ENCODE measurements at places on chromosomes 3 and 15.

DNA sequence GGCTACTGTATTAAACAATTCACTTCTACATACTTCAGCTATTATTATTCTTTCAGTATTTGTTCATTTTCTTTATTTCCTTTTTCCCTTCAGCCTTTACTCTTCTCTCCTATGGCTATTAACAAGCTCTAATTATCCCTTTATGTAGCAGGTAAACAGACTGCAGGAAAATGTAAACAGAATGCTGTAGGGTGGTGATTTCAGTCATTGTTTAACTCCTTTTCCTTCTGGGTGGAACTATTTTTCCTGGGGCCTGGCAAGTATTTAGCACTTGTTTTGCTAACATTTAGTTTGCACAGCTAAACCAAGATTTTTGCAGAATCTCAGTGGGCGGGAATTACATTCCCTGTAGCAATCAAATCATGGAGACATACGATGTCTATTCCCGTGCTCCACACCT lies 14.4 kb downstream of the RARB start:
- DNase-seq = no peak

GRCh38 chr3:42517117-42517516 lies 14.7 kb downstream of the VIPR1 start:
- DNase-seq = no peak

- no peak for DNase-seq
Observed at GRCh38 chr15:74378848-74379247, 11.4 kb upstream of the CYP11A1 start.

DNA sequence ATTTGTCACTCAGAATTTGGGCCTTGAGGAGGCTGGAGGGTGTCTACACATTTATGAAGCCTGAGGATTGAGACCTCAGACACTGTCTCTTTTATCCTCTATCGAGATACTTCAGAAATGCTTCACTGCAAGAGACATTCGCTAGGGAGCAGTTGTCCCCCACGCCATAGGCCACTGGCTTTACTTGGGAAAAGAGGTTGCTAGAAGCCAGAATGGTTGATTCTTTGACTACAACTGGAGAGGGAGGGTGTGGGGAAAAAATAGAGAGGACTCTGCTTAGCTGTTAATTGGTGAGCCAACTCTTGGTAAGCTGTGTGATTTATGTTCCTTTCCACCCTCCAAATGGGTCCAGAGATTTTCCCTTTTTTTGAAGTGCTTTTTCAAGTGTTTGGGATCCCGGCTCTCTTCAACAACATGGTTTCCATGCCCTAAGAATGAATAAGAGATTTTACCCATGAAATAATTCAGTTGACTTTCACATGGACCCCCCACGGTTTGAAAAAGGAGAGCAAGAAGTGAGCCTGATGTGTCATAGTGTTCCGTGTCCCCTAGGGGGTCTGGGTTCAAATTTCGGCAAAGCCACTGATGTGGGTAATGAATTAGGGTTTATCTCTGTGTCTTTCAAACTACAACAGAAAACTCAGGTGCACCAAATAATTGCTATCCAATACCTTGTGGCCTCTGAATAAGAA lies 2.7 kb downstream of the BOC start:
- no peak for DNase-seq

GRCh38 chr3:172654470-172654869 lies 56.4 kb downstream of the NCEH1 start:
- no peak for DNase-seq

- no peak for DNase-seq
Observed at GRCh38 chr15:33310481-33311311, at the start of gene RYR3. RYR3 (plus strand) TSS chr15:33310967; CDS start chr15:33311046, 79 bp downstream.

DNA sequence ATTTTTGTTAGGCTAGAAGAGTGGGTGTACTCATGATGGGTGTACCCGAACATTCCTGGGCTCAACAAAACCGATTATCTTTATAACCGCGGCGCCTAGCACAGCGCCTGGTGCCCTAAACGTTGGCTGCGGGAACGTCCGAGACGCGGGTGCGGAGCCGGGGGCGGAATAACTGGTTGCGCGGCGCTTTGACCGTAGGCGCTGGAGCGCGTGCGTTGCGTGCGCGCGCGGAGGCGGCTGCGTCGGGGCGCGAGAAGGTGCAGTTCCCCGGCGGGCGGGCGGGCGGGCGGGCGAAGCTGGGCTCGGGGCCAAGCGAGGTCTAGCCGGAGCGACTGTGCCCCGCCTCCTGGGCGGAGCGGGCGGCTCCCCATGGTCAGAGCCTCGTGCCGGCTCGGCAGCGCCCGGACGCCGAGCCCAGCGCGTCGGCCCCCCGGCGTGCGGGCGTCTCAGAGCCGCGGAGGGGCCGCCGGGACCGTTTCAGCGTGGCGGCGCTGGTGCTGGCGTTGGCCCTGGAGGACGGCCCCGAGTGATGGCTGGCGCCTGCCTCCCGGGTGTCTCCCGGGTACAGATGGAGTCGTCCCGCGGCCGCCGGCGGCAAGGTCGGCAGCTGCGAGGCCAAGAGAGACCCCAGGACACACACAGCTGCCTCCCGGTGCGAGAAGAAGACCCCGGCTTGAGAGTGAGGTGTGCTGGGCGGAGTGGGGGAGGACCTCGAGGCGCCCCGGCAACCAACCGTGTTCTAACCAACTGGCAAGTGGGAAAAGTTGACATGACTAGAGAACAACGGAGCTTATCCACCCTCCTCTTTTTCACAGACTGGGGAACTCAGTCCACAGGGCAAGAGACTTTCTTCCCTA lies at the start of gene PLAAT1:
Gene PLAAT1, plus strand, starts transcription at position 373 of the 857 bp plus-strand sequence. CDS start 14,429 bp downstream, outside the sequence.
- no peak for DNase-seq

GRCh38 chr15:64048781-64049460 lies 2.6 kb upstream of the DAPK2 start:
- no peak for DNase-seq
